ENCODE measurements at places on chromosomes 5 and 9. TPM values are rescaled to one million over a fixed set of nuclear protein-coding genes. Genes with fewer than 3 reads are reported as not detected.

Gene NOXA1
- 0.37 TPM for total RNA-seq

Gene ADAMTS16
- total RNA-seq: 2.9 TPM

Gene TUSC1
- 9.2 TPM for total RNA-seq

Gene FOXD4L3
- under 0.01 TPM for total RNA-seq

Gene CLTA
- total RNA-seq: 205 TPM

Gene ZBED3
- 0.73 TPM for total RNA-seq

Gene CLIC3
- 0.20 TPM for total RNA-seq

Gene PRLR
- total RNA-seq: 0.20 TPM

Gene LHX3
- not detected for total RNA-seq

Gene MYOZ3
- total RNA-seq: 0.39 TPM

Gene ARID3C
- under 0.01 TPM for total RNA-seq

Gene DMGDH
- total RNA-seq: 0.59 TPM

Gene TMEM203
- total RNA-seq: 32.0 TPM

Gene PCDHB11
- total RNA-seq: 0.37 TPM

Gene PCDHGB1
- total RNA-seq: 0.73 TPM

Gene PCDHGA5
- 0.73 TPM for total RNA-seq

Gene SYNPO
- total RNA-seq: 1.5 TPM

Gene SHISAL2B
- total RNA-seq: not detected

Gene IL3
- not detected for total RNA-seq

Gene GNAQ
- total RNA-seq: 25.0 TPM

Gene RMND5B
- 13.2 TPM for total RNA-seq

Gene BRD3
- total RNA-seq: 5.5 TPM

Gene GMCL2
- total RNA-seq: not detected

Gene SH2D3C
- total RNA-seq: 0.37 TPM

Gene C5orf47
- total RNA-seq: not detected

Gene PCAT7
- not detected for total RNA-seq

Gene UGT3A1
- not detected for total RNA-seq

Gene TRIM7
- total RNA-seq: 13.5 TPM

Gene HTR1A
- not detected for total RNA-seq

Gene S1PR3
- total RNA-seq: 92.2 TPM

Gene GABRA6
- total RNA-seq: not detected

Gene GLRA1
- not detected for total RNA-seq

Gene COL15A1
- 6.8 TPM for total RNA-seq

Gene CCT5
- total RNA-seq: 418 TPM

Gene FGF1
- 0.98 TPM for total RNA-seq

Gene C5orf52
- not detected for total RNA-seq

Gene PCDHGA11
- 11.8 TPM for total RNA-seq

Gene CTNND2
- under 0.01 TPM for total RNA-seq

Gene FGD3
- total RNA-seq: not detected

Gene NEUROG1
- not detected for total RNA-seq

Gene GADD45G
- total RNA-seq: 0.39 TPM

Gene ADAMTSL2
- total RNA-seq: not detected

Gene ENDOG
- total RNA-seq: 22.7 TPM

Gene PCDHGC5
- 2.9 TPM for total RNA-seq

Gene FOXD4L6
- total RNA-seq: 0.37 TPM

Gene SHB
- total RNA-seq: 17.8 TPM

Gene LCN9
- total RNA-seq: not detected

Data from subcutaneous preadipocyte (primary cell).